KG1 (cell line): ENCODE measurements at places on chromosomes 3 and 15.

GRCh38 chr15:57827971-57828370 lies 121.5 kb downstream of the POLR2M start:
- no peak for DNase-seq

- DNase-seq, result no peak
Measured at GRCh38 chr3:155979746-155980145, 109.3 kb downstream of the GMPS start.

GRCh38 chr3:59046839-59047238 lies 3.0 kb downstream of the CFAP20DC start:
- DNase-seq, result no peak

GRCh38 chr15:74897300-74897701 lies 7.5 kb downstream of the MPI start:
- no peak for DNase-seq

DNA sequence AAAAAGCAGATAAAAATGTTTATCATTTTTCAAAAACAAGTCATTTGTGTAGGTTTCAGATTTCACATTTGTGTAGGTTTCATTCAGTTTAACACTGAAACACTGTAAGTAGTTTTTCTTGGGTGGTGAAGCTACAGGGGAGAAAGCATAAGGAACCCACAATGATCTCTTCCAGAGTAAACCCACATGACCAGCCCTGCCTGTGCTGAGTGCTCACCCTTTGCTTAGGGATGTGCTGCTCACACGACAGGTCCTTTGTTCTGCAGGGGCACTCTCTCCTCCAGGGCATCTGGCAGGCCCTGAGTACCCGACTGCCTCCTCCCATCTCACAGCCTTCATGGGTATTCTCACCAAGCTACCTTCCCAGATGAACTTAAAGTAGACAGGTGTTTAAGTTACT lies 28.9 kb downstream of the ZXDC start:
- DNase-seq, result no peak

- DNase-seq, result no peak
Measured at GRCh38 chr3:104787306-104787705, 579.4 kb upstream of the ALCAM start.

DNA sequence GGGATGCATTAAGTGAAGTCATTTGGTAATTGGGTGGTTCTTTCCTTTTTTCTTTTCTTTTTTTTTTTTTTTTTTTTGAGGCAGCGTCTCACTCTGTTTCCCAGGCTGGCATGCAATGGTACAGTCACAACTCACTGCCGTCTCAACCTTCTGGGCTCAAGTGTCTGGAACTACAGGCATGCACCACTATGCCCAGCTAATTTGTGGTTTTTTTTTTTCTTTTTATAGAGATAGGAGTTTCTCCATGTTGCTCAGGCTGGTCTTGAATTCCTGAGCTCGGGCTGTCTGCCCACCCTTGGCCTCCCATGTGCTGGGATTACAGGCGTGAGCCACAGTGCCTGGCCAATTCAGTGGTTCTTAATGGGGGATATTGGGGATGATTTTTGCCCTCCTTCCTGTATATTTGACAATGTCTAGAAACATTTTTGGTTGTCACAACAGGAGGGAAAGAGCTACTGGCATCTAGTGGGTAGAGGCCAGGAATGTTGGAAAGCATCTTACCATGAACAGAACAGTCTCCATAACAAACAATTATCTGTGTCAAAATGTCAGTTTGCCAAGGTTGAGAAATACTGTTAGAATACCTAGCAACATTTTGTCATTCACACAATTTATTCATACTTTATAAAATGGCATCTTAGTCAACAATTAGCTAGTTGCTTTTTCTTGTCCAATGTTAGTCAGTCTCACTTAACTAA lies 79.4 kb upstream of the CNTN3 start:
- no peak for DNase-seq
